NCI-H345 (cell line): ENCODE measurements at places on chromosomes 3 and 15.
A peak's percentile ranks its signal among the peaks of the same experiment; 100 is the strongest.

GRCh38 chr3:15766406-15766805 is 31.4 kb downstream of the ANKRD28 start:
- no peak for DNase-seq

- DNase-seq: no peak
These were observed 508.9 kb upstream of the ADAMTS9 start for GRCh38 chr3:65196663-65197062.

GRCh38 chr3:179401561-179401960 is 49.7 kb downstream of the GNB4 start:
- DNase-seq: no peak

GRCh38 chr3:15501126-15501525 is 20.4 kb downstream of the COLQ start:
- DNase-seq: peak; percentile 50

DNA sequence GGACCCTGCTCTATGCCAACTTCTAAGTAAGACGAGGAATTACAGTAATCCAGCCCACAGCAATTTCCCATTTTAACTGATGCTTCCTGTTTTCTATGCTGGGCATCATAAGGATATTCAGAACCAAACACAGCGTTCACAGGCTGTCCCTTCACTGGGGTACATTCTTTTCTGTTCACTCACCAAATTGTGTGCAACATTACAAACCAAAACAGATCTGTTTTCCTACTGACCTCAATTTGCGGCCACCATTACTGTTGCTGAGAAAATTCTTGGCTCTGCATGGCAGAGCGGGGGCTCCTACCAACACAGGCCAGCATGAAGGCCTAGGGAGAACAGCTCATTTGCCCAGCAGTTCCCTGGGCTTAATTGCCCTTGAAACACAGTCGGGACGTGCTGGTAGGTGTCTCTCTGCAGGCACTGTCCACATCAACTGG is 76.5 kb downstream of the MYO1E start:
- no peak for DNase-seq
